ENCODE measurements at places on chromosomes 5 and 9.

GRCh38 chr9:104923740-104924139, 4.2 kb downstream of the ABCA1 start:
- DNase-seq = no peak

DNA sequence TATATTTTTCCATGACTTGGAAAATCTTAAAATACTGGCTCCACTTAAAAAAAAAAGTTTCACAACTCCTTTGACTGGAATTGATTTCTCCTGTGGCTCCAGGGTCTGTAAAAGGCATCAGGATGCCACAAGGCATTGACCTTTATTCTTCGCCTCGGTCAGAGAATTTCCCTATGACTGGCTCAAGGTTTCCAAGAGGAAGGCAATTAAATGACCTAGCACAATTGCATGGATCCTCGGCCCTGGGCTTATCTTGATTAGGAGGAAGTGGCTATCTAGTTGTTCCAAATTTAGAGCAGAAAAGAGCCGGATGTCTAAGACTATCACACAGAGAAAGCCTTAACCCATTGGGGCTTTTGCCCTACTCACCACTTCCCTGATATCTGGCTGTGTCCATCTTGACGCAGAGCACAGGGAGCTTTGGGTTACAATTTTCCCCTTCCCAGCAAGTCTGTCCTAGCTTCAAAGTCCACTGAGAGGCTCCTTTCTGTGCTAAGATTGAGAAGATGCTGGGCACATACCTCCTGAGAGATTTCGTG, 56.9 kb upstream of the COL15A1 start:
- DNase-seq = no peak

DNA sequence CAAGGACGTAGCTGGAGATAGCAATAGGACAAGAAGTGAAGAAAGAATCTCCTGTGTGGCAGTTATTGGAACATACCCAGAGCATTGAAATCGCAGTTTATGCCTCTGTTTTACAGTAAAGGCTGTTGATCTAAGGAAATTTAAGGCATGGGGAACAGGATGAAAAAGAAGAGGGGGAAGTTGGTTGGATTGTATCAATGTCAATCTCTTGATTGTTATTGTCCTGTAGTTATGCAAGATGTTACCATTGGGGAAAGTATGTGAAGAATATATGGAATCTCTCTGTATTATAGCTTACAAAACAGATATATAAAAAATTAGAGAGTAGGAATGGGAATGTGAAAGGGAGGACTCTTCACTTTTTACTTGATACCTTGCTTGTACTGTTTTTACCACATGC, 195.6 kb upstream of the NREP start:
- DNase-seq = no peak

DNA sequence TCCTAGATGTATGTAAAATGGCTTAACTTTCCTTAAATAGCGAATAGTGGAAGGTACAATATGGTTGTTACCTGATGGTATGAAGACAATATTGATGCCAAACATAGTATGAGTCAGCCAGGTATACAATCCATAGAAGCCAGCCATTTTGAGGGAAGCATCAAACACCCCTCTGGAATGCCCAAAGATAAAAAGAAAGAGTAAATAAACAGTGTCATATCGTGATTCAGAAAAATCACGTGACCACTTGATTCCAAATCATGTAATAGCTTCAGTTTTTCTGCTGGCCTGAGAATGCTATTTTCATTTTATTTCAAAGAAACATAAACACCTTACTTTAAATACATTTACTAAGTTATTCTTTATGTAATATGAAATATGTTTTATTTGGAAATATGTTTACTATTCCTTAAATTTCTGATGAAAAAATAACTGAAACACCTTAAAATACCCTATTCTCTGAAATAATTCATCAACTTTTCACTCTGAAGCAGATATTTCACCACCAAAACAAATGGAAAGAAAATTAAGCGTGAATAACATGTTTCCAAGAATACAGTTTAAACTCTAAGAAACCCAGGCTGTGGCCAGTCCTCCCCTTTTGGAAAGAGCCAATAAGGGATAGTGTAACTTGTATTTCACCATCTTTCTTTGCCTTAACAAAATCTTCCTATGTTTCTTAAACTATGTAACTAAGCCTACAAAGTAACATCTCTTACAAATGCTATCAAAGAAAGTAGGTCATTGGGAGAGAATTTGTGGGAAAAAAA, 24.8 kb upstream of the CTNNAL1 start:
- DNase-seq = no peak

GRCh38 chr5:102865171-102865509, 110.0 kb downstream of the PAM start:
- no peak for DNase-seq

DNA sequence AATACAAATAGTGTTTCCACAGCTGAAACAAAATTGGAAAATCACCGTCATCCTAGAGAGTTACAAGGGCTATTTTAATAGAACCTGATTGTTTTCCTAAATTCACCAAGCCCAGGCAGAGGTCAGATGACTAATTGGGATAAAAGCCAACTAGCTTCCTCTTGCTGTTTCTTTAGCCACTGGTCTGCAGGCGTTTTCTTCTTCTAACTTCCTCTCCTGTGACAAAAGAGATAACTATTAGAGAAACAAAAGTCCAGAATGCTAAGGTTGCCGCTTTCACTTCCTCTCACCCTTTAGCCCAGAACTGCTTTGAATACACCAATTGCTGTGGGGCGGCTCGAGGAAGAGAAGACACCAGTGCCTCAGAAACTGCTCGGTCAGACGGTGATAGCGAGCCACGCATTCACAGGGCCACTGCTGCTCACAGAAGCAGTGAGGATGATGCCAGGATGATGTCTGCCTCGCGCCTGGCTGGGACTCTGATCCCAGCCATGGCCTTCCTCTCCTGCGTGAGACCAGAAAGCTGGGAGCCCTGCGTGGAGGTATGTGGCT, at the start of gene TLR4:
TLR4 (plus strand) TSS at position 380 of the 552 bp plus-strand sequence; CDS start at position 450, 70 bp downstream.
- DNase-seq = no peak

- DNase-seq = no peak
These were observed 334.5 kb downstream of the TENT4A start for GRCh38 chr5:7047511-7048261.

DNA sequence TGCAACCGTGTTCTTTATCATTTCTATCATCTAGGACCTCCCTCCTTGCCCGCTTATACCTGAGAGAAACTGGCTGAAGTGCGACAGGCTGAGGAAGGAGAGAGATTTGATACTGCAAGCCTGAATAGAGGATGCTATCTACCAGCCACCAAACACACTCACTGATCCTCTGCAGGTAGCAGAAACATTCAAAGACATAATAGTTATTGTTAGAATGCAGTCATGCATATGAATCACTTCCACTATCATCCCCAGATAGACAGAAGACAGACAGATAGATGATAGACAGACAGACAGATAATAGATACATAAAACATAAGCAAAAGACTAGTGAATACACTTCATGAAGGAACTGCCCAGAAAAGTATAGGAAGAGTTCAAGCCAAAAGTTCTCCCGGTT, 32.9 kb downstream of the FAM81B start:
- no peak for DNase-seq

DNA sequence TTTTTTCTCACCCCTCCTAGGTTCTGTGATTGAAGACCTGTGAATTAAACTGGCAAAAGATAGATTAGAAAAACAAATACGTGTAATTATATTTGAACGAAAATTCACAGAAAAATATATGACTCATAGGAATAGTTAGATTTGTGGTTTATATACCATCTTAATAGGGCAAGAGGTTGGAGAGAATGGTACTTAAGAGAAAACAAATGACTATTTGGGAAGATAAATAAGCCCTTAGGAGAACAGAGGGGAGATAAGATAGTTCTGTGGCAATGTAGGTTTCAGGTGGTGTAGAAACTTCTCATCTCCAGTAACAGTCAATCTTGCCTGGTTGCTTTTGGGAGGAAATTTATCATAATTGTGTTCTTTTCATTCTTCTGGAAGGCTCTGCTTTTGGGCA, 122.0 kb downstream of the PRDM9 start:
- DNase-seq = no peak

DNA sequence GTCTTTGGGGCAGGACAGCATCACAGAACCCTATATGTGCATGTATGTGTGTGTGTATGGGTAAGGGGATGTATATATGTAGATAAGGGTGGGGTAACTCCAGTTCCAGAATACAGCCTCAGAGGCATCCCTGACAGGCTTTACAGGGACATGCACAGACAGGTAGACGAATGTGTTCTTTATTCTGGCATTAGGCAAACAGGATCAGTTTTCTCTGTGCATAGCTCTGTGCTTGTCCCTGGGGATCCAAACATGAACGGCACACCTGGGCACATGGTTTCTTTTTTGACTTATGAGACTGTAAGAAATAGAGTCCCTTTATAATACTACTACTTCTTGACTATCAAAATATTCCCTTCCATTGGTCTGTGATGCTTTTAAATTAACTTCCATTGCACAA, 120.6 kb downstream of the TRIO start:
- DNase-seq = no peak

DNA sequence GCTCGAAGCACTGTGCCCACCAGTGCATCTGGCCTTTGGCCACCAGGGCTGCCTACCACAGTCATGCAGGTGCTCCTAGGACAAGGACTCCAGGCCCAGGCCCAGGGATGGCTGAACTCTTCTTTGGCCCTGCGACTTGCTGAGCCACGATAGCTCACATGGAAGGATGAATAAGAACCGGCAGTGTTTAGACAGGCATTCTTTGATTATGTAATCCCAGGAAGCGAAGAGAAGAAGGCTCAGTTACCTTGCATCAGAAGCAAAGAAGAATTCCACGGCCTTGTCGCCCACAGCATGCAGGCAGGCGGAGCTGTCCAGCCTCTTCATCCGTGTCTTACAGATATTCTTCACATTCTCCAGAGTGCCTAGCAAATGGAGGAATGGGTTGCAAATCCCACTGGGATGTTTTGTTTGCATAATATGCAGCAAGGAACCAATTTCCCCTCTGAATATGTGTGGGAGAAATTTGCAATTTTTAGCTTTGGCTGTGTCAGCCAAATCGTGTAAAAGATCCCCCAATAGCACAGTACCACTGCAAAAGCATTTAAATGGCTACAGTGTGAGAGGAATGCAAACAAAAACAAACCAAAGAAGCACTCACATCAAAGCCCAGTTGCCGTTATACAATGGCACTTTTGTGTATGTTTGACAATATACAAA, 29.1 kb downstream of the GFPT2 start:
- DNase-seq = no peak

- DNase-seq = no peak
These were observed 157.0 kb downstream of the GABBR2 start for GRCh38 chr9:98551511-98552286.

- no peak for DNase-seq
These were observed 1571.2 kb upstream of the C9orf72 start for GRCh38 chr9:29144476-29144875.

- no peak for DNase-seq
These were observed 1.3 kb downstream of the SDHA start for GRCh38 chr5:219460-219863.
